IMR-90 (cell line): ENCODE measurements at places on chromosomes 6 and 20. TPM values are rescaled to one million over a fixed set of nuclear protein-coding genes. Genes with fewer than 3 reads are reported as not detected.

- H3K4me1 ChIP-seq, result no peaks in the 10 kb centered on the region
- no peak overlapping the region for H3K4me3 ChIP-seq
- H3K36me3 ChIP-seq, result no peaks in the 10 kb centered on the region
- H3K27me3 ChIP-seq, result no peaks in the 10 kb centered on the region
- peak; percentile 54 for DNase-seq
- no peak overlapping the region for H3K27ac ChIP-seq
Observed at GRCh38 chr6:165762876-165763275, 99.8 kb upstream of the PDE10A start.

DNA sequence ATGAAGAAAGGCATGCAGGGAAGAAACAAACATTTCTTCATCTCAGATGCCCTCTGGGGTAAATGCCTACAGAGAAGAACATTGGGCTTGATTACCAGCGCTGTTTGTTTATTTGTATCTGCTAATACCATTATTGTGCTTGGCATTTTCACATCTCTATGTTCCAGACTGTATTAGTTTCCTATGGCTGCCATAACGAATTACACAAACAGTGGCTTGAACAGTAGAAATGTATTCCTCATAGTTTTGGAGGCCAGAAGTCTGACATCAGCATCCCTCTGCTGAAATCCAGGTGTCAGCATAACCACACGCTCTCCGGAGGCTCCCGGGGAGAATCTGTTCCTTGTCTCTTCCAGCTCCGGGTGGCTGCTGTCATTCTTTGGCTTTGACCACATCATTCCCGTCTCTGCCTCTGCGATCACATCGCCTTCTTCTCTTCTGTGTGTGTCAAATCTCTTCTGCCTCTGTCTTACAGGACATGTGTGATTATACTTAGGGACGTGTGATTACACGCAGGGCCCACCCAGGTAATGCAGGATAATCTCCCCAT lies 241.6 kb upstream of the SUPT3H start:
- DNase-seq, result no peak
- peaks cover 4% of the 10 kb centered on the region for H3K4me1 ChIP-seq
- no peak overlapping the region for H3K4me3 ChIP-seq
- H3K27ac ChIP-seq, result no peak overlapping the region
- H3K36me3 ChIP-seq, result no peaks in the 10 kb centered on the region

- H3K27me3 ChIP-seq, result peaks cover 8% of the 10 kb centered on the region
- H3K27ac ChIP-seq, result no peak overlapping the region
- peaks cover 3% of the 10 kb centered on the region; the same call in 1 of the 2 replicates for H3K4me1 ChIP-seq
- H3K36me3 ChIP-seq, result no peaks in the 10 kb centered on the region
- DNase-seq, result no peak
- no peak overlapping the region for H3K4me3 ChIP-seq
Observed at GRCh38 chr20:13341737-13342393, 120.8 kb downstream of the ISM1 start.

GRCh38 chr20:41654292-41654691 lies 36.1 kb upstream of the CHD6 start:
- H3K4me3 ChIP-seq, result no peak overlapping the region
- no peaks in the 10 kb centered on the region for H3K36me3 ChIP-seq
- no peak overlapping the region for H3K27ac ChIP-seq
- H3K4me1 ChIP-seq, result no peaks in the 10 kb centered on the region

DNA sequence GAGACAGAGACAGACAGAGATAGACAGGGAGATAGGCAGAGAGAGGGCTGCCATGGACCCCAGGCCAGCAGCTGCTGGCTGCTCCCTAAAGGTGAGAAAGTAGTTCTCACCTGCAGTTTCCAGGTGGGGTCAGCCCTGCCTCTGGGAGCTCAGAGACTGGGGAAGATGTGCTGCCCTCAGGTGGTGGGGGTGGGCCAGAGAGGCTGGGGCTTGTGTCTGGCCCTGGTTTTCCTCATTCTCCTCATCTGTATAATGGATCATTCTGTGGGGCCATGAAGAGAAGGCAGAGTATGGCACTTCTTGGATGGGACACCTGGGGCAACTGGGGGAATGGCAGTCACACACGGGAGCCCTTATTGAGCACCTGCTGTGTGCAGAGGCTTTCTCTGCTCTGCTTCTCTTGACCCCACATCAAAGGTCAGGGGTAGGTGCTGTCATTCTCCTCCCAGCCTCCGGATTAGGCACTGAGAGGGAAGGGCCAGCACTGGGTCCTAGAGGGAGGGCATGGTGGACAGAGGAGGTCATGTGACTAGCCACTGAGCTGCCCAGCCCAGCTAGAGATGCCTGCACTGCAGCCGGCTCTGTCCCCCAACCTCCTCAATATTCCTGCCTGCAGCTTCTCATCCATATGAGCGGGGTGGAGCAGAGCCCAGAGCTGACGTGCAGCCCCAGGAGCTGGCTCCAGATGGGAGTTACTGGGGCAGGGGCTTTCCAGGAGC lies 4.1 kb downstream of the ANGPT4 start:
- no peak for DNase-seq
- H3K27me3 ChIP-seq, result peaks cover 5% of the 10 kb centered on the region; the same call in 1 of the 2 replicates
- H3K36me3 ChIP-seq, result no peaks in the 10 kb centered on the region
- peaks cover 17% of the 10 kb centered on the region; the same call in 1 of the 2 replicates for H3K4me1 ChIP-seq
- peak overlapping the region; percentile 90; the same call in 1 of the 2 replicates for H3K27ac ChIP-seq

DNA sequence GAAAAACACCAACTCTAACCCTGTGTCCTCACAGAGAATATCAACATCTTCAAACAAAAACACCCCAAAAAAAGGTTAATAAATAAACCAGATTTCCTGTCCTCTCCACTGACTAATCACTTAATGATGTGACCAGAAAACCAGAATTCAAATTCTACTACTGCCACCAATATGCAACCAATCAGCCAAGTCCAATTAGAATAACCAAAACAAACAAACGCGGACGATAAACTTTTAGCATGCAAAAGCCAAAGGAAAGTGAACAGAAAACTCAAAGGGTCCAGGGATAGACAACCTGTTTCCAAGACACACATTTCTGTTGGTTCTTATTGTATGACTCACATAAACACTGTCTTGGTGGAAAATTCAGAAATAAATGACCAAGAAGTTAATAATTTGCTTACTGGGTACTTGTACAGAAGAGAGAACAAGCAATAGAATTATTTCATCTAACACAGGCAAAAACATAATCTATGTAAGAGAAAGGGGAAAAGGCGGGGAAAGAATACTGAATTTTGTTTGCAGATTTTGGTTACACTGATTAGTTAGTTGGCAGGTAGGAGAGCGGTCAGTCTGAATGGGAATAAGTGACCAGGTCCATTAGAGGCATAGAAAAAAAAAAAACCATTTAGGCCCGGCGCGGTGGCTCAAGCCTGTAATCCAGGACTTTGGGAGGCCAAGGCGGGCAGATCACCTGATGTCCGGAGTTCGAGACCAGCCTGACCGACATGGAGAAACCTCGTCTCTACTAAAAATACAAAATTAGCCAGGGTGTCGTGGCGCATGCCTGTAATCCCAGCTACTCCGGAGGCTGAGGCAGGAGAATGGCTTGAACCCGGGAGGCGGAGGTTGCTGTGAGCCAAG lies 34.1 kb downstream of the HFE start:
- H3K4me1 ChIP-seq, result peaks cover 5% of the 10 kb centered on the region
- H3K4me3 ChIP-seq, result peak overlapping the region; percentile 6; the same call in 1 of the 2 replicates
- peak overlapping the region; percentile 29; the same call in 1 of the 2 replicates for H3K27ac ChIP-seq
- DNase-seq, result peak; percentile 81
- H3K36me3 ChIP-seq, result no peaks in the 10 kb centered on the region
- no peaks in the 10 kb centered on the region for H3K27me3 ChIP-seq

DNA sequence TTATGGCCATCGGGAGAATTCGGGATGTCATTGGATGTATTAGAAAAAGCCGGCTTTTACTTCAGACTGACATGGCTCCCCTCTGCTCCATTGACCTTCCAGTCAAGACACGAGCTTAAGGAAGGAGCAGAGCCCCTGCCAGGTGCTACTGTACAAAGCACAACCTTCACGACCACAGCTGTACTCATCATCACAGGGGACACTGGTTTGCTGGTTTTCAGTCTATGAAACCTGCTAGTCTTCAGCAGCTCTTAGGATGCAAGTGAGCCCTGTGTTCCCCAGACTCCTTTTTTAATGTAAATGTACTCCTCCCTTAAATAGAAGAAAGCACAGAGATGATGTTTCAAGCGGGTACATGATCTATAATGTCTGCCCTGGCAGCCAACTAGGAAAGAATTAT lies 1.9 kb upstream of the TRAPPC3L start:
- H3K27ac ChIP-seq, result no peak overlapping the region
- no peaks in the 10 kb centered on the region for H3K36me3 ChIP-seq
- no peak for DNase-seq
- H3K4me3 ChIP-seq, result no peak overlapping the region
- H3K4me1 ChIP-seq, result no peaks in the 10 kb centered on the region
- no peaks in the 10 kb centered on the region for H3K27me3 ChIP-seq

DNA sequence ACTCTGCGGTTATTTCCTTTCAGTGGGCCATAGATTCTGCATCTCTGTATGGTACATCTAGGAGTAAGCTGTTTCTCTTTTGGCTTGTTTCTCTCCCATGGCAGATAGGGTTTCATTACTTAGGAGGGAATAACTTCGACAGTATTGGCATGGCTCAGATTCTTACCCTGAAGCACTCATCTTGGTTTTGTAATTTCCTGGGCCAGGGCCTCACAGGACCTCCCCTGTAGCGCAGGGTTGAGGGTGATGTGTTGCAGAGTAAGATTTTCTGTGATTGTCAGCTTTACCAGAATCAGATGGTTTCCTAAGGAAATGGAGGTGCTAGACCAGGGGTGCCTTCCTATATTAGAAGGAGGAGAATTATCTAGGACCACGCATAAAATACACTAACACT lies 78.3 kb downstream of the STXBP5 start:
- peaks cover 10% of the 10 kb centered on the region for H3K36me3 ChIP-seq
- no peak for DNase-seq
- H3K4me3 ChIP-seq, result no peak overlapping the region
- no peak overlapping the region for H3K27ac ChIP-seq
- no peaks in the 10 kb centered on the region for H3K27me3 ChIP-seq

GRCh38 chr20:21936720-21937380 lies 231.4 kb downstream of the PAX1 start:
- H3K4me3 ChIP-seq, result no peak overlapping the region
- H3K4me1 ChIP-seq, result no peaks in the 10 kb centered on the region
- no peaks in the 10 kb centered on the region for H3K27me3 ChIP-seq
- no peak overlapping the region for H3K27ac ChIP-seq

DNA sequence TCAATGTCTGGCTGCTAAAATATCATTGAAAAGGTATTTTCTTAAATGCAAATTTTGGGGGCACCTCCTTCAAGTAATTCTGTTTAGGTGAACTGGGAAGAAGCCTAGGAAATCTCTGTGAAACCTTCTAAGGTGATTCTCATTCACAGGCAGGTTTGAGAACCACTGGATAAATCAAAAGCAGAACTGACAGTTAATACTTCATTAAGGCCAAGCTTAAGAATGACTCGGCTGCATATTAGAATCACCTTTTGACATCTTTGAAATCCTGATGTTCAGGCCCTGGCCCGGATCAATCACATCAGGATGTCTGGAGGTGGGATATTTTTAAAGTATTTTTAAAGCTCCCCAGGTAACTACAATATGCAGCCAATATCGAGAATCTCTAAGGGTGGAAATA lies 50.6 kb downstream of the FKBP1C start:
- no peak overlapping the region for H3K4me3 ChIP-seq
- no peaks in the 10 kb centered on the region for H3K36me3 ChIP-seq
- no peak for DNase-seq
- H3K27ac ChIP-seq, result no peak overlapping the region

- H3K4me3 ChIP-seq, result no peak overlapping the region
- no peak overlapping the region for H3K27ac ChIP-seq
- H3K36me3 ChIP-seq, result no peaks in the 10 kb centered on the region
- no peaks in the 10 kb centered on the region for H3K27me3 ChIP-seq
- no peaks in the 10 kb centered on the region for H3K4me1 ChIP-seq
Observed at GRCh38 chr6:5525209-5525608, 263.9 kb downstream of the FARS2 start.

- no peak for DNase-seq
- peaks cover 25% of the 10 kb centered on the region for H3K36me3 ChIP-seq
- H3K27me3 ChIP-seq, result no peaks in the 10 kb centered on the region
- H3K4me3 ChIP-seq, result no peak overlapping the region
- H3K4me1 ChIP-seq, result no peaks in the 10 kb centered on the region; the same call in 1 of the 2 replicates
Observed at GRCh38 chr20:25685276-25686080, 11.2 kb downstream of the ZNF337 start.

- peaks cover 4% of the 10 kb centered on the region for H3K27me3 ChIP-seq
- H3K36me3 ChIP-seq, result no peaks in the 10 kb centered on the region
- DNase-seq, result no peak
- no peak overlapping the region for H3K27ac ChIP-seq
- no peaks in the 10 kb centered on the region for H3K4me1 ChIP-seq
Observed at GRCh38 chr6:13539572-13539971, 34.8 kb upstream of the SIRT5 start.

DNA sequence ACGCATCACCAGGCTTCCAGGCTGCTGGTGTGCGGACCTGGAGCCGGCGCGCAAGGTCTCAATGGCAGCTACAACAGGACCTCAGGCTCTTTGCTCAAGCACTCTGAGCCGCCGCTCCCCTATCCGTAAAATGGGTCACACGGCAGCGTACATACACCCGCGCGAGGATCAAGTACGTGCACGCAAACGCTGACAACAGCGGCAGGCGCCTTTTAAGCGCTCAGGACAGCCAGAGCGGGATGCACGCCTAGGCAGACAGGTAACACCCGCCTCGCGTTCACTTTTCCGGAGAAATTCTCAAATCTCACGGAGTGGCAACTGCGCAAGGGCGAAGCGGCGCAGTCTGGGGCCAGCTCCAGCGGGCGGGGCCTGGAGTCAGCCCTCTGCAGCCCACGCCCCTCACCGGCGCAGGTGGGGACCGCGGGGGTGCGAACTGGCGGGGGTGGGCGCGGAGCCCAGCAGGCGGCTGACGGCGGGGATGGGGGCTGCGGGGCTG lies 535 bp downstream of the EXOC2 start:
- peaks cover 4% of the 10 kb centered on the region; the same call in 1 of the 2 replicates for H3K36me3 ChIP-seq
- H3K27me3 ChIP-seq, result no peaks in the 10 kb centered on the region
- H3K4me1 ChIP-seq, result no peaks in the 10 kb centered on the region
- H3K27ac ChIP-seq, result peak overlapping the region; percentile 21
- DNase-seq, result peak; percentile 34

DNA sequence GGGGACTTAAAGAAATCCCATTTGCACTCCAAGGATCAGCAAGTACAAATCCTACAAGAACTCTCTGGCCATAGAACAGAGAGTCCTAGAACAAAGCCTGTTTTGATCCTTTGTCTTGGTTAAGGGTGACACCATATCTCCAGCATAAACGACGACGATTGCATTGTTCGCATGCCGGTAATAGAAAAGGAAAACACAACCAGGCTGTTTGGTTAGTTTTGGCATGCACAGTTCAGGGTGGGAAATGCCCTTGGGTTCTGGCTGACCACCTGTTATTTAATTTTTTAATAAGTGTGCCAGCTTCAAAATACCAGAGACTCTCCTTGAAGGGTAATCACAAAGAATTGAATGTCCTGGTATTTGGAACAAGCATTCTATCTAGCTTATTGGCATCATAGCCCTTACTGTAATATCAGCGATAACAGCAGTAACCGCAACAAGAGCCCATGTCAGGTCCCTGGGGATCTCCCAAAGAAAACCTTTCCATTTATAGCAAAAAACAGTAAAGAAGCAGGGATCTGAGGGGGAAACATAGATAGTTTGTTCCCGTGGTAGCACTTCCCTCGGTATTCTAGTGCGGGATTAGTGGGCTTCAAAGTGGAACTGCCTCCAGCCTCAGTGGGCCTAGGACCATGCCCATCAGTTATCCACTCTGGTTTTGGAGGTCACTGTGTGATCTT lies 77.1 kb downstream of the TMEM170B start:
- peaks cover 24% of the 10 kb centered on the region for H3K4me1 ChIP-seq
- no peak for DNase-seq
- no peaks in the 10 kb centered on the region for H3K27me3 ChIP-seq
- no peak overlapping the region for H3K4me3 ChIP-seq

The OXT gene
- not detected in 2 replicates for total RNA-seq

The FOXQ1 gene
- not detected in 2 replicates for total RNA-seq

The PCED1A gene
- 8.1 and 9.7 TPM in 2 replicates for total RNA-seq

The LY6G6D gene
- total RNA-seq, result not detected in 2 replicates

The SLC22A2 gene
- total RNA-seq, result not detected in 2 replicates

The MYCT1 gene
- 0.90 and 1.1 TPM in 2 replicates for total RNA-seq

The NANP gene
- total RNA-seq, result 7.2 and 10.0 TPM in 2 replicates

The MYH7B gene
- not detected in 2 replicates for total RNA-seq

The HCRTR2 gene
- under 0.01 TPM in 1 of 2 replicates, not detected in the other for total RNA-seq
